ENCODE measurements at places on chromosomes 3 and 15. TPM values are rescaled to one million over a fixed set of nuclear protein-coding genes. Genes with fewer than 3 reads are reported as not detected.

UCN2 gene
- 0.33 TPM for total RNA-seq

CLDN11 gene
- total RNA-seq: 16.8 TPM

SLC28A1 gene
- 0.16 TPM for total RNA-seq

IL16 gene
- total RNA-seq: 7.1 TPM

ST8SIA2 gene
- total RNA-seq: 18.9 TPM

SKOR1 gene
- total RNA-seq: 0.33 TPM

PLSCR2 gene
- total RNA-seq: not detected

CPEB1 gene
- total RNA-seq: 9.8 TPM

SPRED1 gene
- 48.4 TPM for total RNA-seq

GOLGA6D gene
- not detected for total RNA-seq

EPB42 gene
- 5.3 TPM for total RNA-seq
